ENCODE measurements at places on chromosomes 1 and 21.

- DNase-seq: no peak
These were observed 24.7 kb downstream of the ACKR1 start for GRCh38 chr1:159229260-159229885.

- no peak for DNase-seq
These were observed 642 bp downstream of the MLLT11 start for GRCh38 chr1:151060657-151061421.

DNA sequence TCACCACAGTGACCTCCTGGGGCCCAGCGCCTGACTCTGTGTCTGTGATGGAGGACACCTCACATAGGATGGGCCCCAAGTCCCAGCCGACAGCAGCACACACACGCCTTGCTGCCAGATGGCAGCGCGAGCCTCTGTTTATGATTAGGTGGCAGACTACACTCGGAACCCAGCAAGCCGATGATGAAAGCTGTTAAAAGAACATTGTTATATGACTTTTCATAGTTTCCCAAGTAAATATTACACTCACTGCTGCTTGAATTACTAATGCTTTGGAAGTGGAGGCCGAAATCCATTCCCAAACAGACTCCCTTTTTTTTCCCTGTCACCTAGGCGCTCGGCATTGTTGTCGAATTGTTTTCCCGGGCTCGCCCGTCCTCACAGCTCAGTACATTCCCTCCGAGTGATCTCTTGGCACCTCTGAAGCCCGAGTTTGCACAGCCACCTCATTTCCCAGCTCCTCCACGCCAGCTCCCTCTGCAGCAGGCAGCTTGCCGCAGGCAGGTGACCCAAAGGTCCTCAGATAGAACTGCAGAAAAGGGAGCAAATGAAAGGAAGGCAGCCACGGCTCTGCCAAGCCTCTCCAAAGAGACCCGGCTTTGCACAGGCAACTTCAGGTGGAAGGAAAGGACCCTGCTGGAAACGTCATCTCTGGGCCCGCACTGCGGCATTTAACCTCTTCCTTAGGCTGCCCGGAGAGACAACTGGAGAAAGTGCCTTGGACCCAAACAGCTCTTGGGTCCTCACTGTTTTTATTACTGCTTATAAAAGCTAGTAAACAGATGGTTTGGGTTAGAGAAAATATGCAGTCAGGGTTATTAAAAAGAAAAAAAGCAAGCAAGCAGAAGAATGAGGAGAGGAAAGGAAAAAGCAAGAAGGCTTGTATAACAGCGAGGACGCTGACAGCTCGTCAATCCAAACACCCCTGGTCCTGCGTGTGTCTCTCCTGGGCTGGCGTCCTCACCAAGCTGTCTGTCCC is 72.2 kb upstream of the SLC25A33 start:
- peak; percentile 54 for DNase-seq

GRCh38 chr1:33047839-33048305 is 11.2 kb upstream of the AK2 start:
- DNase-seq: no peak

- DNase-seq: peak; percentile 68
These were observed 76.1 kb downstream of the SH3BGR start for GRCh38 chr21:39527664-39528381.

All from transverse colon (tissue), 4 donors.